ENCODE measurements at places on chromosomes 4 and X.

DNA sequence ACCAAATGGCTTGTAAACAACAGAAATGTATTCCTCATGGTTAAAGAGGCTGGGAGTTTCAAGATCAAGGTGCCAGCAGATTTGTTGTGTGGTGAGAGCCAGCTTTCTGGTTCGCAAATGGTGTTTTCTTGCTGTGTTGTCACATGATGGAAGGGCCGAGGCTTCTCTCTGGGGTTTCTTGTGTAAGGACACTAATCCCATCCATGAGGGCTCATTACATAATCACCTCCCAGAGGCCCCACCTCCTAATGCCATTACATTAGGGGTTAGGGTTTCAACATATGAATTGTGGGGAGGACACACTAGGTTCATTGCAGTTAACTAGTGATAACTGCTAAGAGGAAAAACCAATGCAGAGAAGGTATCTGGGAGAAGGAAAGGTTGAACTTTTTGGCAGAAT, 103.5 kb upstream of the ENPEP start:
- no peak for DNase-seq

GRCh38 chrX:119622356-119623232, 16.4 kb upstream of the NKRF start:
- no peak for DNase-seq

- no peak for DNase-seq
These were observed 31.3 kb downstream of the CXCL13 start for GRCh38 chr4:77636902-77637301.

DNA sequence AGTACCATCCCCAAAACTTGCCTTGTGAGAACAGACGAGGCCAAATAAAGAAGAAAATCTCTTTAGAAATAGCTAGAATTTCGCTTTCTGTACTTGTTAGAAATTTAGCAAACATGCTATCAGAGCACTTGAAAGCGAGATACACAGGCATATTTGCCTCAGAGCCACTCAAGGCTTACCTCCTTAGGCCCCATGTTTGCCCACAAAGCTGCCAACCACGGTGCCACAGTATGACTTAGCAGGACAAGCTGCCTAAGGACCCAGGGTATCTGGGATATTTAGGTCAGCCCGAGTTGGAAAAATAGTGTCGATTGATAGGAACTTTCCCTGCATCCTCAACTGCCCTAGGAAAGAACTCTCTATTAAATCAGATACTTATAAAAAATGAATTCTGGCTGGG, 24.2 kb downstream of the NDNF start:
- DNase-seq, result no peak

- no peak for DNase-seq
These were observed 4.5 kb upstream of the WDR1 start for GRCh38 chr4:10120943-10121567.

Measured in hippocampal formation (tissue), 2 donors.